Muscle of back (tissue), 13 donors: ENCODE measurements at places on chromosomes 1 and 21.
A peak's percentile ranks its signal among the peaks of the same experiment; 100 is the strongest.

DNA sequence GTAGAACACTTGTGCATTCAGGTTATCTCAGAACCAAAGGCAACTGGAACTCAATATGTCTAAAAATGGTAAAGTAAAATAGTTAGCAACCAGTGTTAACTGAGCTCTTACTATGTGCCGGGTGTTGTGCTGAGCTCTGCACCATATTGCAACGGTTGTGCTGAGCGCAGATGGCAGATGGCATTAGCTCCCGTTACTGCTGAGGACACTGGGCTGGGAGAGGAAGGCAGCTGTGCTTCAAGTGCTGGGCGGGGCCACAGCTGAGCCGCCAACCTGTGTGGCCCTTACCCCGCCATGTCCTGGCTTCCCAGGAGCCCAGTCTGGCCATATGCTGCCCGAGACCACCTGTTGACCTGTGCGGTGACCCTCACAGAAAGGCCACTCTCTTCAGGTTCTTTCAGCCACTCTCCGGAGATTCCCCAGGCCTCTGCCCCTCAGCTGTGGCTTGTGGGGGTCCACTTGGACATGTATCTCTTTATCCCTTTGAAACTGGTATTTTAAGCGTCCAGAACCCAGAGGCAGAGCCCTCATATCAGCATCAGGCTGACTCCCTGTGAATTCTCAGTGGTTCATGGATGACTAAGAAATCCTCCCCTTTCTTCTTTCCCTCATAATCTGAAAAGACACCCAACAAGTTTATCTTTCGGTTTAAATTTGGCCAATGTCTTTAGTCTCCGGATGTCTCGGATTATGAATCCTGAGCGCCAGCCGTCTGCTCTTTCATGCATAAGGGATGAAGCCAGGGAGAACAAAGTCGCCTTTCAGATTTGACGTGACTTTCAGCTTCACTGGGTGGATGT lies 26.4 kb downstream of the LDLRAP1 start:
- DNase-seq = no peak

DNA sequence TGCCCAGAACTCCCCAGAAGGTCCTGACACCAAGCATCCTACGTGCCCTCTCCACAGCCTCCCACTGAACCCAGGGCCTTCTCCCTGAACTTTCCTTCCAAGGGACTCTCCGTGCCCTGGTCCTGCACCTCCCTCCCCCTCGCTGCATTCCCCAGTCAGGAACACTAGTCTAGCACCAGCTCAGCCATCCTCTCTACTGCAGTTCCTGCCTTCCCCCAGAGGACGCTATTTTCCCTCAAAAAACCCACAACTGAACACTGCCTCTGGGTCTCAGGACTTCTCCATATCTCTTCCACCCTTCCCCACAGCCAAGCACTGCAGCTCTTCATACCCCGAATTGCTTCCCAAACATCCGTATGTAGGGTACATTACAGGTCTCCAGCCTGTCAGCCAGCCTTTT lies 12.6 kb upstream of the ARTN start:
- DNase-seq = no peak

DNA sequence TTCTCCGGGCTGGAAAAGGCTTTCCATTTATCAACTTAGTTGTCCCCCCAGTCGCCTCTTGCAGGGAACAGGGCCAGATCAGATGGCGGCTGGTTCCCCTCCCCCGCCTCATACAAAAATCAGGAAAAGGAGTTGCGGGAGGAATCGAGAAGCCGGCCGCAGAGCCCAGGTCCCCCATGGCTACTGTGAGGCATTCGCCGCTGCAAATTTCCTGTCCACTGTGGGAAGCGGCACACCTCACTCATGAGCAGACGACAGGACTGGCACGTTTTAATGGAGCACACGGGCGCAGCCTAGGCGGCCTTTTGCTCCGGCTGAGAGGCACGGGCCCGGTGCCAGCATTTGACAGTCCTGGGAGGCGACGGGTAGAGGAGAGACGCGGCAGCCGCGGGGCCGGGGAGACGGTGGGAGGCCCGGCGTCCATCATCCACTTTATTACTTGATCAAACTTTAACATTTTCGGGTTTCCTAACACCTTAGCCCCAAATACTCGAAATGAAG lies 1.1 kb downstream of the GNG4 start:
- DNase-seq = no peak

DNA sequence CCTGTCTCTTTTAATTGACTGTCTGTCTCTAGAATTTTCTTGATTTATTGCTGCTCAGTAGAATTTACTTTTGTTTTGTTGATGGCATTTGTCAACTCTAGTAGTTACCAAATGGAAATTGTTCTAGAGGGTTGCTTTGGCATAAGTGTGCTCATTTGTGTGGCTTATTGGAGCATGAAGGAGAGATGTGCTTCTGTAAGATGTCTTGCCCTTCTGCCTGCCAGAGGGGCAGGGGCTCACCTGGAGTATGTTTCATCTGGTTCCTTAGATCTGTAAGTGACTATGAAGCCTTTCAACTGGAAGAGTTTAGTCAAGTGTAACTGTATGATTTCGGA lies 345.5 kb downstream of the DISC1 start:
- DNase-seq = no peak

DNA sequence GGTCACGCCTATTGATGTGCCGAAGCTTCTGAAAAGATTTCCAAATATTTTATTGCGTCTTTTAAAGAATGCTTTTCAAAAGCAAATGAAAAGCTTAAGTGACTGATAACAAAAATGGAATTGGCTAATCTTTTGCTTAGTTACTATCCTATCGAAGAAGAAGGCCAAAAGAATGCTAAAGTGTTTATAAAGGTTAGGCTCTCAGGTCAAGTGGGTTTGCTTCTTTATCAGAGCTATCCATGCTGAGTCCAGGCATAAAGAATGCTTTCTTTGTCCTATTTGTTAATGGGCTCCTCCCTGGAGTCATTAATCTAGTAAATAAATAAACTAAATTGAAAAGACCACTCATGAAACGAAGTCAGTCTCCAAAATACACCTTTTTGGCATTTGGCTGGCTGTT lies 133.4 kb upstream of the LYPLAL1 start:
- DNase-seq = no peak

DNA sequence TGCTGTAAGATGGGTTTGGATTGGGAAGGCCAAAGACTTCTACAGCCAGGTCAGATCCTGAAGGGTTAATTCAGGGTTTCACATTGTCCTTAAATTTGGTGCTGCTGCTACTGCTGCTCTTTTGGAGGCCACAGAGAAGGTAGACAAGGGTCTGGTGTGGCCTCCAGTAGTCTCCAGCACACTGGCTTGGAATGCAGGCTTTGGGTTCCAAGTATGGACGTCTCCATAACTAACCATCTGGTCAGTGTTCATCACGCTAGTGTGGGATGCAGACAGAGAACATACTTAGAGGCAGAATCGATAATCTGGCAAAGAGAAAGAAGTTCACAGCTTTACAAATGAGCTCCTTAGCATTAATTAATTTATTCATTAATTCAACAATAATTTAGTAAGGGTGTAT lies 154.1 kb downstream of the ZBTB18 start:
- no peak for DNase-seq

DNA sequence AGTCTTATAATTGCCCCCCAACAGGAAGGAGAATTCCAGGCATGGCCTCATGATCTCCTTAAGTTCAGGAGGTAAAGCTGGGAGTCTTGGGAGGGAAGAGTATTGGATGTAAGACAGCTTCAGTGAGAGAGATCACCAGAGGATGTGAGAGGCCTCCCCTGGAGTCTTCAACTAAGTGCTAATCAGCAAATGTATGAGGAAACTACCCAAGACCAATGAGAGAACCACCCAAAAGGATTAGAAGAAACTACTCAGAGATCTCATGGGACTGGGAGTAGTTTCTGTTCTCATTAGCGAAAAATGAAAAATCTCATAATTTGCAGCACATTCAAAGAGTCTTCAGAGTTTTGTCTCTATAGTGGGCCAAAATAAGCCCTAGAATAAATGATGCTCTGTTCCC lies 36.6 kb upstream of the WNT2B start:
- DNase-seq = no peak

- peak; percentile 29 for DNase-seq
Observed at GRCh38 chr1:46166521-46167462, 8.1 kb upstream of the TSPAN1 start.

- DNase-seq = no peak
Observed at GRCh38 chr1:24107462-24108138, 4.3 kb downstream of the MYOM3 start.

DNA sequence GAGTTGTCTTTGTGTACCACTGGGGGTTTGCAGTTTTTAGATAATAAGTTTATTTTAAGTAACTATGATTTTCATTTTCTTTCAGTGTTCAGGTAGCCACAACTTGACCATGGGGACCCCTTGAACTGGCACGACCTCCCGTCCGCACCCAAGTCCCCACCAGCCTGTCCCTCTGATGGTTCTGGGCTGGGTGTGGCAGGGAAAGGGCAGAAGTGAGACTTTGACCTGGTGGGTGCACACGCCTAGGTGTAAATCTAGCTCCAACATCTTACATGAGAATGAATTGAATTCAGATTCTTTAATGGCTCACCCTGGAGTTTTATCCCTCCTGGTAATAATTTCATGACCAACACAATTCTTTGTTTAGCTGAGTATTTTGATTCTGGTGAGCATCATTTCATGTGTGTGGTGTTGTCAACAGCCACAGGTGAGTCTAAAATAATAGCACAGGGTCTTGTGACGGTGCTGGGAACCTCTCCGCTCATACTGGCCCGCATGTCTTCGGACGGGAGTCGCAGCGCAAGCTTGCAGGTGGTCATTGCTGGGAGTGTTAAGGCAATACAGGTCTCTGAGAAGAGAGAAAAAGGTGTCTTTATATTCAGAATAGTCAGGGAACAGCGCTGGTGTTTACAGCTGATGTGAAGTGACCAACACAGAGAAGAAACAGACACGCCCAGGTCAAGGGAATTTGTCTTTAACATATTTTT lies 50.8 kb upstream of the POFUT2 start:
- no peak for DNase-seq
